ENCODE measurements at places on chromosomes 13 and 19.

DNA sequence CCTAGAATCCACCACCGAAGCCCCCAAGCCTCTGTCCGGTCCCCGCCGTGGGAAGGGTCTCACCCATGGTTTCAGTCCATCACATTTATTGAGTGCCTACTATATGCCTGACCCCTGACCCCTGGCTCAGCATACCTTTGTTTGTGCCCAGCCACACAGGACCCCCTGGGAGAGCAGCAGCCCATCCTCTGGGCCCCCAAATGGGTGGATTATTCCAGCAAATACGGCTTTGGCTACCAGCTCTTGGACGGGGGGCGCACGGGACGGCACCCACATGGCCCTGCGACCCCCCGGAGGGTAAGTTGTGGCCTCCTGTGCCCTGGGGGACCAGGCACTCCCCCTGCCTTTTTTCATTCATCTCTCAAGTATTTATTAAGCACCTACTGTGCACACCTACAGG lies 7.7 kb downstream of the PLK5 start:
- no peak for DNase-seq

DNA sequence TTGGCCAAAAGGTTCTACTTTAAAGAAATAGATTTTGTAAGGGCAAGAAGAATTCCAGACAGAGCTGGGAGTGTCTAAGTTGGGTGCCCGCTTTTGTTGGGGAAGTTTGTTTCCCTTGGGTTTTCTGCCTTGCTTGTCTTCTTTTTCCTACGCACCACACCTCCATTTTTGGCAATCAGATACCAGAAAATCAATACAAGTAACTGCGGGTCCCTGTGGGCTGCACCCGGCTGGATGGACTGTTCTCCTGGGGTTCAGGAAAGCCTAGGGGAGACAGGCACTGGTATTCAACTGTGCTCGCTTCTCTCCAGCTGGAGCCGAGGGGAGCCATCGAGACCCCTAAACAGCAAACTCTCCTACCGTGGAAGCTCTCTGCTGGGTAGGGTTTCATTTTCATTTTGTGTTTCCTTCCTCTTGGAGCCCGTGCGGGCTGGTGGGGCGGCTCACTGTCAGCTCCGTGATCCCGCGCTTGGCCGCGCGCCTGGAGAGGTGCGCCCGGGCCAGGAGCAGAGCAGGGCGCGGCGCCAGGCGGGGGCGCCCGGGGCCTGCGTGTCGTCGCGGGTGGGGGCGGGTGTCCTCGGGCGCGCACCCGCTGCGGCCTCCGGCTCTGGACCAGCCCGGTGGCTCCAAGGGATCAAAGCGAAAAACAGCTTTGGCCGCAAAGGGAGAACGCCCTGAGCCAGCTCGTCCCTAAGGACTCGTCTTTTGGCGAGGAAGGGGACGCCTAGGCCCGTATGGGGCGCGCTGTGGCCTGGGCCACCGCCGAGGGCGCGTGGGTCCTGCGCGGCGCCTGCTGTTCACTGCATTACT lies 347.2 kb downstream of the ZNF536 start:
- peak; percentile 5 for DNase-seq

- DNase-seq, result no peak
Observed at GRCh38 chr19:43455321-43456113, 9.9 kb downstream of the LYPD3 start.

DNA sequence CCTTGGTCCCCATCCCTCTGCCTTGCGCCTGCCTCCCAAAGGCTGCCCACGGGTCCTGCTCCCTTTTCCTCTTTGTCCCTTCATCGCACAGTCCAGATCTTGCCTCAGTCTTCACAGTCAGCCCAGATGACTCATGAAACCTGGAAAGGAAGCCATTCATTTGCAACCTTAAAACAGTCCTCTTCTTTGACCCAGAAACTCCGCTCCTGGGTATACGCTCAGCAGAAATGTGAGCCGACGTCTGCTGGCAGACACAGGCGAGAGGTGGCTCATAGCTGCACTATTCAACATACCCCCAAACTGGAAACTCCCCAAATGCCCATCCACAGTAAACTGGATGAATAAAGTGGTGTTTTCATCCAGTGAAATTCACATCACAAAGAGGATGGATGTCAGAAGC lies 13.6 kb upstream of the PEPD start:
- DNase-seq, result no peak

DNA sequence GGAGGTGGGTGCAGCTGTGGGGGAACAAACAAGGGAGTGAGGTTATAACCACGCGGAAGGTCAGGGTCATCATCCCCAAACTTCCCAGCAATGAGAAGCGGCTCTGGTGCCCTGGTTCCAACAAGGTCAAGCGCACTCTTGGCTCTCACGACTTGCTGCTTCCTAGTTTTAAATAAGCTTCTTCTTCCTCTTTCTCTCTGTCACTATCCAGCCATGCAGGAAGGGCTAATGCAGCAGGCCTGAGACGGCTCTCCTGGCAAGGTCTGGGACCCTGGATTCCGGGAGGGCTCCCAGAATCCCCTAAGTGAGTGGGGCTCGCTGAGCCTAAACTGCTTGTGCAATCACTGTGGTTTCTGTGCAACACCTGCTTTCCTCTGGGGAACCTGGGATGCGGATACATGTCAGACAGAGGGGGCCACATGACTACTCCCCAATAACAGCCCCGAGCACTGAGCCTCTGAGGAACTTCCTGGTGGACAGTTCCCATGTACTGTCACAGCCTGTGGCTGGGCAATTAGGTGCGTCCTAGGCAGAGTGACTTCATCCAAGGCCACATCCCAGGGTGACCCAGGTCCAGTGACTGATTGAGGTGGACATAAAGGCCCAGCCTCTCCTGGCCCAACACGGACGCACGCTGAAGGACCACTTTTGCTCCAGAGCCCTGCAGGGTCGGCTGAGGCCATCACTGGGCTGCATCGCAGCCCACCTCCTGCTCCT lies 24.2 kb downstream of the VRK3 start:
- no peak for DNase-seq

- no peak for DNase-seq
Observed at GRCh38 chr13:27296496-27296895, 25.9 kb downstream of the RASL11A start.

DNA sequence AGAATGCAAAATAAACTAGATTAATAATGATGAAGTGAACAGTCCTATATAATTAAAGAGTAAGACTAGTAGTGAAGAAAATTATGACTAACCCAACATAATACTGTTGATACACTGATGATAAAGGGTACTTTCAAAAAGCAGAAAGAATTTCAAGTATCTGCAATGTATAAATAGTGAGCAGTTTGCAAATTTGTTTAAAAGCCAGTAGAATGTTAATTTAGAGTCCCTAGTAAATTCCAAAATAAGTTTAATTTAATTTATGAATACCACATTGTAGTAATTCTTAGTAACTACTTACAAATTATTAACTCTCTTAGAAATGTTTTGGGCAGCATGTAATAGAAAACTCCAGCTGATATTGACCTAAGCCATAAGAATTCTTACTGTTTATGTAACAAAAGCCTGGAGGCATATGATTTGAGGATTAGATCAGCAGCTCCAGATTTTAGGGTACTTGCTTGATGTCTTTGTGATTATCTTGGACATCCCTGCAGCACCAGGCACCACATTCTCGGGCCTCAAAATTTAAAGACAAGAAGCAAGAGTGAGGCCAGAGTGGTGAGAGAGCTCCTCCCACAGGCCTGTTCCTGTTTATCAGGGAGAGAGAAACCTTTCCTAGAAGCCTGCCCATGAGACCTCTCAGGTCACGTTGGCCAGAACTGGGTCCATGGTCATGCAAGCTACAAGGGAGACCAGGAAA lies 67.6 kb upstream of the TDRD3 start:
- peak; percentile 21 for DNase-seq

- no peak for DNase-seq
Observed at GRCh38 chr19:6076675-6077463, 33.4 kb downstream of the RFX2 start.

DNA sequence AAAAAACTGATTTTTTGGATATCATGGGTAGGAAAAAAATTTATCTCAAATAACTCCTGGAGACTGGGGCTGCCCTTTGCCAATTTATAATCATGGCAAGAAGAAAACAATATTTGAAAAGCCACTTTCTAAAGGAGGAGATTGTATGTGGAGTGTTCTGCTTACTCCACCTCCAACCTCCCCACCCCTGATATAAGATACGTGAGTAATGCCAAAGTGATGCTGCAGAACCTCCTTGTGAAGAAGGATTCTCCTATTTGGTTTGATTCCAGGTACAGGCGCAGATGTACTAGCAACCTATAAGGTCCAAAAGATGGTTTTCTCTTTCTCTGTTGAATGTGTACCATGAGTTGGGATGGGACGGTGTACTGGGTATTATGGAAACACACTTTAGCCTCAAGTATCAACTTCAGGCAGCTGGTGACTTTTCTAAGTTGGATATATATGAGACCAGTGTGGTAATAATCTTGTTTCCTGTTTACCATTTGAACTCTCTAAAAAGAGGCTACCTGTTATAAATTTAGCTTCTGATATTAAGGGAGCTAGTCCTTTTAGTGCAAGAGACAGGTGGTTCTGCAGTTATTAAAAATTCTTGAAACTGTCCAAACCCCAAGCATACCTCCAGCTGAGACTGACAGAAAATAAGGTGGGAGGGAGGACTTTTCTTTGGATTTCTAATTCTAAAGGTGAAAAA lies 724.0 kb upstream of the MIR17HG start:
- no peak for DNase-seq

DNA sequence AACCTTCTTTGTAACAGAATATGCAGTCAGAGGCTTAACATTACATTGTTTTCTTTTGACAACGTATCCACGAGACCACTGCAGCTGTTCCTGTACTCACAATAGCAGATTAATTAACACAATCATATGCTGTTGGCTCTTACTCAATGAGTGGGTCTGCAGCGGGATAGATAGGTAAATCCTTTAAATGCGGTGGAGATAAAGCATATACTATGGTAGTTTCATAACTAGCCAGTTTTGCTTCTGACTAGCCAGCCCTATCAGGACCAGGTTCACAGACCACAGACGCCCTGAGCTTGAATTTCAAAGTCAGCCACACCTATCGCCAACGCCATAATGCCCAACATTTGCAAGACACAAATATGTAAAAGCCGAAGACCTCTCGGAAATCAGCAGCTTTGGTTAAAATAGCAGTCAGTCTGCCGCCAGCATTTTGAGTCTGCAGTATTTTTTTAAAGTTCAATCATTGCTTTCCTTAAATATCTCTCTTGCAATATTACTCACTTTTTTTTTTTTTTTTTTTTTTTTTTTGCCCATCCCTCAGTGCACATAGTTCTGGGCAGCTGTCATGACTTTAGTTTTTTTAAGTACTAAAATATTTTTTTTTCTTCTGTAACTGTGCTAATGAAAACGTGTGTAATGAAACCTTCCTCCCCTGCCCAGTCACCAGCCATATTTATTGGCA lies 120.5 kb downstream of the ZNF536 start:
- no peak for DNase-seq

DNA sequence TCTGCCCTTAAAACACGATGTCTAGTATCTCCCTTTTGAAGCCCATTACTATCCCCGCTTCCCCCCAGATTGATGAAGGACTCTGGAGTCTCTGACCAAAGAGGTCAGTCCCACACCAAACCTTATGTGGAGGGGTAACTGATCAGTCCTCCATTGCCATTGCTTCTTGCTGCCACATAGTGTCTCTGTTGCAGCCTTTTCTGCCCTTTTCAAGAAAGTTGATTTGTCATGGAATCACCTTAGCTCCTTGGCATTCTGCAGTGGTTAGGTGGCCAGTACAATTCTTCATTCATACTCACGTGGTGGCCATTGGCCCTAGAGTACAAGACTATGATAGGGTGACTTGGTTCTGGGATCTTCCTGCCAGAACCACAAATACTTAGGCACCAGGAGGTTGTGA lies 8.4 kb upstream of the HTR2A start:
- no peak for DNase-seq

DNA sequence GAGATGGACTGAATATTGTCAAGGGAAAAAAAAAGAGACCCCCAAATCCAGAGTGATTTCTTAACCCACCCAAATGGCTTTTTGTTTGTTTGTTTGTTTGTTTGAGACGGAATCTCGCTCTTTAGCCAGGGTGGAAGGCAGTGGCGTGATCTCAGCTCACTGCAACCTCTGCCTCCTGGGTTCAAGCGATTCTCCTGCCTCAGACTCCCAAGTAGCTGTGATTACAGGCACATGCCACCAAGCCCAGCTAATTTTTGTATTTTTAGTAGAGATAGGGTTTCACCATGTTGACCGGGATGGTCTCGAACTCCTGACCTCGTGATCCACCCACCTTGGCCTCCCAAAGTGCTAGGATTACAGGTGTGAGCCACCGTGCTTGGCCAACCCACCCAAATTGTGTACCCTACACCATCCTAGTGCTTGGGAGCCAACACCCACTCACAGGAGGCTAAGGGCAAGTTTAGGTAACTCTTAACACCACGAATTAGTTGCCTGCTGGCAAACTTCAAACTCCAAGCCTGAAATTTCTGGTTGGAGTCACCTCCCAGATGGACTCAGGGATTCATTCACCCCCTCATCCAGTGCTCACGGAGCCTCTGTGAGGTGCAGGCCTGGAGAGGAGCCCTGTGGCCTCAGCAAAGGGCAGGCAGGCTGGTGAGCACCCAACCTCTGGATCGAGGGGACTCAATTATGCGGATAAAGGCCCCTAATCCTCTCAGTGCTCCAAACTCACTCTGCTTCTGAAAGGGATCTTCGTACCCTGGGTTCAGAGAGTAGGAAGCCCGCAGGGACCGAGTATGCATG lies 37.6 kb downstream of the ACTN4 start:
- DNase-seq, result no peak

GRCh38 chr13:110221406-110222117 lies 85.4 kb downstream of the COL4A1 start:
- DNase-seq, result no peak

GRCh38 chr13:89029062-89029461 lies 1357.9 kb downstream of the SLITRK5 start:
- DNase-seq, result no peak

DNA sequence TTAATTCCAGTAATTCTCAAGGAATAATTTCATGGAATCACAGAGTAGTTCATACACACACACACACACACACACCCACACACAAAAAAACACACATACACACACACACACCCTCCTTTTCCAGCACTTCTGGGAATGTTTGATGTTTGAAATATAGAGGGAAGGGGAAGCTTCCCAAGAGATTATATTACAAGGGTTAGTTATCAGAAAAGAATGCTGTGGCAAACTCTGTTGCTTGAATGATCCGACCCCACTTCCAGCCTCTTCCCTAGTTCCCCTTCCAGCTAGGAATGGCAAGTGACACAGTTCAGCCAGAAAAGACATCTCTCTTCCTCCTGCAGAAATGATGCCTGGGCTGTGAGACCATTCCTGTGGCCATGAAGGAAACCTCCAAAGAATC lies 49.9 kb downstream of the KCTD12 start:
- no peak for DNase-seq
